ENCODE measurements at places on chromosomes 11 and 22. TPM values are rescaled to one million over a fixed set of nuclear protein-coding genes. Genes with fewer than 3 reads are reported as not detected.

BDNF gene
- total RNA-seq = 2.7 TPM

DRD4 gene
- total RNA-seq = 6.2 TPM

ANKRD42 gene
- total RNA-seq = 4.9 TPM

DNA sequence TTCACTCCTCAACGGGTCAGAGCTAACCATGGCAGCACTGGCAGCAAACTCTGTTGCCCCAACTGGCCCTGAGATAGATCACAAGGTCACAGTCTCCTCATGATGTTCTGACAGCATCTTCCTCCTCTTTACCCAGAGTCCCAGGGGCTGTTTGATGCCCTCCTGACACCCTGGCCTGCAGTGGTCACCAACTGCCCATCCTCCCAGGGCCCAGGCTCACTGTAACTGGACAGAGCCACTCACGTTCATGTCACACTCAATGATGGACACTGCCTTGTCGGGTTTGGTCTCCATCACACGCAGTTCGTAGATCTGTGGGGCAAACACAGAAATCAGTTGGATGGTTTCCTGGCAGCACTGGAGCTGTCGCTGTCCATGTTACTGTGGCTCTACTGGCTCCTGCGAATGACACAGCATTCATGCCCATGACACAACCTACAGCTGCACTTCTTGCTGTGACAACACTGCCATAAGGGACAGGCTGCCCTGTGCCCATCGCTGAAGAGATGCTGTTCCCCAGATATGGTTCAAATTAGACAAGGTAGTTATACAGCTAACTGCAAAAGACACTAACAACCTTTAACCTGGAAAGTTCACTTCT, 10.4 kb upstream of the C22orf39 start:
- no peak for DNase-seq

GRCh38 chr11:73520353-73521061, 77.4 kb downstream of the FAM168A start:
- no peak for DNase-seq

- no peak for DNase-seq
Measured at GRCh38 chr22:23110190-23110921, 31.4 kb downstream of the RSPH14 start.

GRCh38 chr22:23527971-23528740, 51.9 kb downstream of the IGLL1 start:
- DNase-seq = no peak

DNA sequence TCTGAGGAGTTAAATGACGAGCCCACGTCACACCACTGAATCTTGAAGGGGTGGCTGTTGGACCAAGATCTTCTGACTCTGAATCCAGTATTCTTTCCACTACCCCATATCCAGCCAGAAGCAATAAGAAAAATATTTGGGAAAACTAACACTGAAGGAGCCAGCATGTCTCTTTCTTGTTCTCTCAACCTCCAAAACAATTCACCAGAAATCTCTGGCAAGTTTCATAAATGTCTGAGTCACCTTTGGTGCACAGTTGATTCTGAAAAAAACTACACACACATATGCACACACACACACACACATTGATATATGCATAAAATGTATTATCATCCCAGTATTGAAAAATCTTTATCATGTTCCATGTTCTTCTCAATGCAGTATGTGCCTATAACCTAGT, 104.3 kb upstream of the BLID start:
- DNase-seq = no peak

DNA sequence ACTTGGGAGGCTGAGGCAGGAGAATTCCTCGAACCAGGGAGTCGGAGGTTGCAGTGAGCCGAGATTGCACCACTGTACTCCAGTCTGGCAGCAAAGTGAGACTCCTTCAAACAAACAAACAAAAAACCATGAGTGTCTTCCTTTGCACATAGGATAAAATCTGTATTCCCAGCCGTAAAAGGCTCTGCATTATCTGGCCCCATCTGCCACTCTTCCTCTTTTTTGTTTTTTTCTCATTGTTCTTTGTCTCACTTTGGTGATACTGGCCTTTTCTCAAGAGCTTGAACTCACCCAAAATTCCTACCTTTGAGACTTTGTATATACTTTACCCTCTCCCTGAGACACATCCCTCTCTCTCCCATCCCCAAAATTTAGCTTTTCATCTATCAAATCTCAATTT, 17.6 kb downstream of the FDX1 start:
- DNase-seq = no peak

GRCh38 chr11:12433571-12434324, 56.4 kb downstream of the PARVA start:
- DNase-seq = no peak

DNA sequence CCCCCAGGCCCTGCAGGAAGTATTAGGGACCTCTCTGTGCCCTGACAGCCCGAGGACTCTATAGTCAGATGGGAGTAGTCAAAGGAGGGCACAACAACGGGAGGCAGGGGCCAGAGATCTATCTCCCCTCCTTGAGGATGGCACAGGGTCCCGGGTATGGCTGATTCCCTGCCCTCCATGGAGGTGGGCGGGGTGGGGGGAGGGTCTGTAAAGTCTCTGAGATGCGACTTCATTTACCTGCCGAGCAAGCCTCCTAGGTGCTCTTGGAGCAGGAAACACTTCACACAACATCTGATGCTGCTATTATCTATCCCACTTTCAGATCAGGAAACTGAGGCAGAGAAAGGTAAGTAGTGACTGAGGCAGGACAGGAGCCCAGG, 769 bp upstream of the CDC42EP1 start:
- peak; percentile 36 for DNase-seq

GRCh38 chr11:16082095-16083055, 274.0 kb downstream of the SOX6 start:
- DNase-seq = no peak

- DNase-seq = no peak
Measured at GRCh38 chr11:66333220-66333877, 2.9 kb downstream of the RIN1 start.

DNA sequence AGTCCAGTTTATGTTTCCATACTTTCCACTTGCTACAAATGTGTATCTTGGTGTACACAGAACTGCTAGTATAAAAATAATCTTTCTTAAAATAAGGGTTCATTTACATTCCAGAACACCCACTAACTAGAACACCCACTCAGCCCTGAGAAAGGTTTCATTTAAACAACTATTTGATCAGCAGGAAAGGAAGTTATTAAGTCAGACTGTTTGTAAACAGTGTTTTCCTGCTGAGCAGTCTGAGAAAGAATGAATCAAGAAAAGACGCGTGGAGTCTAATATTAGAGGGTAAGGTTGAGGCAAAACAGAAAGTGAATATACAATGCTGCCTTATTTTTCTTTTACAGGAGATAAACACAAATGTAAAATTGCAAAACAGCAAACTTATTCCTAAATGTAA, 32.7 kb downstream of the NARS2 start:
- no peak for DNase-seq

- no peak for DNase-seq
Measured at GRCh38 chr11:71232364-71232763, 20.0 kb downstream of the SHANK2 start.

DNA sequence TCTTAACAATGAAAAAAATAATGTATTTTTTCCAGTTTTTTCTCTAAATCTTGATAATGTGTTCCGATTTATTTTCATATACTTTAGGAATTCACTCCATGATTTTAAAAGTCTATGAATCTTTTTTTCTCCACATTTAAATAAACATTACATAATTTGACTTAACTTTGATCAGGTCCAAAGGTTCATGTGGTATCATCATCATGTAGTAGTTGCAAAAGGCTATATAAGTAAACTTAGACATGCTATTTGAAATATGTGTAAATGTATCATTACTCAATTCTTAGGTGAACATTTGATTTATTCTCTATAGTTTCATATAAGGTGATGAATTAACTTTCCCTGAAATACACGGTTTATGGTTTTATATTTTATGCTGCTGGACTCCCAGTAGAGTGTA, 2197.0 kb upstream of the RAG2 start:
- no peak for DNase-seq

- DNase-seq = no peak
Measured at GRCh38 chr11:12770966-12771597, 96.9 kb downstream of the TEAD1 start.

Data from H9 (cell line).